Heart right ventricle (tissue), 16 donors: ENCODE measurements at places on chromosomes 7 and 10.
A peak's percentile ranks its signal among the peaks of the same experiment; 100 is the strongest.

DNA sequence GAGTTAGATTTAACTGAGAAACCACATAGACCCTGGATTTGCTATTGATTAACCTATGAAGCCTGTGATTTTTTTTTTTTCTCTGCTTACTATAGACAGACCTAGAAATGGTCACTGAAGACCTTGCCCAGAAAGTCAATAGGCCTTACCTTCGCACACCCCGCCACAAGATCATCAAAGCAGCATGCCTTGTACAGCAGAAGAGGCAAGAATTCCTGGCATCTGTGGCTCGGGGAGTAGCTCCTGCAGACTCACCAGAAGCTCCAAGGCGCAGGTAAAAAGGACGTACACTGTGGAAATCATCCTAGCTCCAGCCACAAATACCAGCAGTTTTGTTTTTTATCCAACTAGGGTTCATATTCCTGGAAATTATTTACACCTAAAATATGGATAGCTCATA, 56.2 kb upstream of the GATAD1 start:
- no peaks in the 10 kb centered on the region for H3K27me3 ChIP-seq
- no peaks in the 10 kb centered on the region for H3K4me1 ChIP-seq
- DNase-seq: no peak
- no peak overlapping the region for H3K27ac ChIP-seq
- H3K4me3 ChIP-seq: no peak overlapping the region

- peaks cover 39% of the 10 kb centered on the region for H3K4me1 ChIP-seq
- H3K27ac ChIP-seq: no peak overlapping the region
- H3K4me3 ChIP-seq: no peak overlapping the region
- DNase-seq: no peak
- H3K27me3 ChIP-seq: no peaks in the 10 kb centered on the region
- H3K36me3 ChIP-seq: no peaks in the 10 kb centered on the region
Measured at GRCh38 chr10:75544386-75544785, 113.0 kb downstream of the LRMDA start.

DNA sequence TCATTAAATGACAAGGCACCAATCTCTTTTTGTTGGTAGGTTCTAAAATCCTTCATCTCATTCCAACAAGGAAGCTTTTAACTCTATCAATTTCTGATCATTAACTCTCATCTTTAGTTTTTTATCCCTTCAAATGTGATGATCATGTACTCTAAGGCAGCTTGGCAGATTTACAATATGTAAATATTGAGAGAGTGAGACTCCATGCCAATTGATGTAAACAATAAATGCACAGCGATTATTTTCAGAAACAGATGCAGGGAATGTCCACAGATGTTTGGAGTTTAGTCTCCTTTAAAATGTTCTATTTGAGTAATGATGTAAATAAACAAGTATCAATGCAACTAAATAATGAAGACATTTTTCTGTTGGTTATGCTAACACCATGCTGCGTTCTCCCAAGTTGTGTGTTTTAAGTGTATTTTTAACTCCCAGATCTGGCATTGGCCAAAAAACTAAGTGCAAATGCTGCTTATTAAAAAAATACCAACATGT, 213.8 kb downstream of the AHR start:
- H3K4me3 ChIP-seq: no peak overlapping the region
- no peaks in the 10 kb centered on the region for H3K4me1 ChIP-seq
- DNase-seq: no peak
- no peaks in the 10 kb centered on the region for H3K36me3 ChIP-seq
- H3K27ac ChIP-seq: no peak overlapping the region
- H3K27me3 ChIP-seq: no peaks in the 10 kb centered on the region

- H3K27me3 ChIP-seq: no peaks in the 10 kb centered on the region
- H3K4me1 ChIP-seq: no peaks in the 10 kb centered on the region
- no peak within 1 kb of the TSS for H3K4me3 ChIP-seq
- peak within 1 kb of the TSS; percentile 32 for H3K27ac ChIP-seq
- no peaks in the 10 kb centered on the region for H3K36me3 ChIP-seq
Measured at GRCh38 chr10:72893136-72893798, at the start of gene OIT3. Gene OIT3 (plus strand): TSS chr10:72893739. CDS start chr10:72893799, 60 bp downstream.

DNA sequence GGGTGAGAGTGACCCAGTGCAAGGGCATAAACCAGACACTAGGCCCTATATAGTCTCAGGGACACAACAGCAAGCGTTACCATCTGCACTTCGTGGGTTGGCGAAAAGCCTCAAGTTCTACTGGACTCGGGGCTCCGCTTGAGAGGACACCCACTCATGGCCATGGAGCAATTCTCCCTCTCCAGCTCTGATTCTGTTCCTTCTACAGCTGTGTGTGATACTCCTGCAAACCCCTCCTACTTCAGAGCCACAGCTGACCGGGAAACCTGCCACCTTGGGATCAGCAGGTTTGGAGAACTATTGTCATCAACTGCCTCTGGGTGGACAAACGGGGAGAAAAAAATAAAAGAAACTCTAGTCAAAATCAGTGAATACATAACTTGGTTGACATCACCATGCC, 306.9 kb downstream of the FGFR2 start:
- no peak overlapping the region for H3K4me3 ChIP-seq
- H3K4me1 ChIP-seq: no peaks in the 10 kb centered on the region
- no peaks in the 10 kb centered on the region for H3K36me3 ChIP-seq
- DNase-seq: no peak

GRCh38 chr7:15715435-15715834, 29.0 kb upstream of the MEOX2 start:
- no peaks in the 10 kb centered on the region for H3K4me1 ChIP-seq
- DNase-seq: no peak
- H3K27me3 ChIP-seq: no peaks in the 10 kb centered on the region
- no peak overlapping the region for H3K4me3 ChIP-seq
- no peaks in the 10 kb centered on the region for H3K36me3 ChIP-seq
- H3K27ac ChIP-seq: no peak overlapping the region

- no peaks in the 10 kb centered on the region for H3K36me3 ChIP-seq
- no peaks in the 10 kb centered on the region for H3K27me3 ChIP-seq
- no peak for DNase-seq
- H3K27ac ChIP-seq: no peak overlapping the region
Measured at GRCh38 chr10:30254926-30255325, 94.2 kb downstream of the MTPAP start.

DNA sequence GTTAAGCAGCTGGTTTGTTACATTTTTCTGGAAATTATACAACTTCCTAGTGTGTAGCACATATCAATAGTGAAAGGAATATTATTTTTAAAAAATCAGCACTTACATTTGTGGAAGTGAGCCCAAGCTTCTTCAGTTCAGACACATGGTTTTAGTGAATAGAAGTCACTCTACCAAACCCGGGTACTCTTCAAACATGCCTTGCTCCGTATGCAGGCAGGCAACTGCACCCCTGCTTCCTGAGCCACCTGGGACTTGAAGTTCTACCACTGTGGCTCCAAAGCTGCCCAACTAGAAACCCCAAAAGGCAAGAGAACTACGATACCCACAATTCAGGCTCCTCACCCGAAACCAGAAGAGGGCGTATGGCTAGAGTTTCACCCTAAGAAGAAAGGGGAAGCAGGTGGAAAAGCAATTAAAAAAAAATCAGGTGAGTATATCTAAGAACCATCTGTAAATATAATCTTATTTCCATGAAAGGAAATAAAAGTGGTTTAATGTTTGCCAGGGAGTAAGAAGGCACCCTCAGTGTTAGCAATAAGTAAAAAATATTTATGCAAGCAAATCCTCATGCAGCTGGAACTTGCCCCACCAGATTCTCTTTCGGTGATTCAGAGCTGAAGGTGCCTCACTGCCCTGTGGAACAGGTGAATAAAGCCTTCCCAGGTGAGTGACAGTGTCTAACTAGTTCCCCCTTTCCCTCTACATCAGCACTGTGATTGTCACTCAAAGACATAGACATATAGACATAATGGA, at the start of gene MACC1:
TSS of gene MACC1 (minus strand) at position 192 of the 756 bp plus-strand sequence. CDS start 55,522 bp downstream, outside the sequence.
- H3K27ac ChIP-seq: no peak within 1 kb of the TSS
- H3K27me3 ChIP-seq: no peaks in the 10 kb centered on the region
- peaks cover 10% of the 10 kb centered on the region for H3K4me1 ChIP-seq
- DNase-seq: no peak
- H3K4me3 ChIP-seq: no peak within 1 kb of the TSS
- H3K36me3 ChIP-seq: no peaks in the 10 kb centered on the region

DNA sequence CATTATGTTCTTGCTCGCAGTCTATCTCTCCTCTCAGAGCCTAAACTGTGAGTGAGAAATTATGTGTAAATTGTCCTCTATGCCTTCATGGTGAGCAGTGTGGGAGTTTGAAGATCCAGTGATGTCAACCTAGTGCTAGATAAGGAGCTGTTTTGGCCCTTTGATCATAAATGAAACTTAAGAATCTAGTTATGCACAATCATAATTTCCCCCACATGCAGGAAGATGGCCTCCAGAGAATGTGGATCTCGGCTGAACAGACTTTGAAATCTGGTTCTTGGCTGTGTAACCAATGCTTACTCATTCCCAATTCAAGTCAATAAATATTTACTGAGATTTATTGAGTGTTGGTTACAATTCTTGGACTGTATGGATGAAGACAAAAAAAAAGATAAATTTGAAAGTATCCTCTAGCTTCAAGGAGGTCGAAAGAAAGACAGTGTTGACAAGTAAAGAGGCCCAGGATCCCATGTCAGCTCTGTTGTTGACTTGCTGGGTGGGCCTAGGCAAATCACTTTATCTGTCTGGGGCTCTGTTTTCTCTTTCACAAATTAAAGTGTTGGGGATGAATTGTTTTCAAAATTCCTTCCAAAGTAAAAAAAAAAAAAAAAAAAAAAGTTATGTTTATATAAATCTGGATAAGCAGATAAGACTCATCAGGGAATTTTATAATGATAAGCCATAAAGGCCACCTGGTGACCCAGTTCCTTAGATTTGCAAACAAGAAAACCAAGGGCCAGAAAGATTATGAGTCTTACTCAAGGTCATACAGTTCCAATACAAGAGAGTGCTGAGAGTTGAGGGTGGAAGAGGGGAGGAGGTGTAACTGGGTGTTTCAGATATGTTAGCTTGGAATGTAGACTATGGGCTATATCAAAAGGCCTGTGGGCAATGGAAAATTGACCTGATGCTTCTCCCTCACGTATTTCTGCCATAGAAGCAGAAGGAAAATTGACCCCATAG, 969.9 kb downstream of the KCNMA1 start:
- no peaks in the 10 kb centered on the region for H3K27me3 ChIP-seq
- no peak overlapping the region for H3K4me3 ChIP-seq
- no peaks in the 10 kb centered on the region for H3K4me1 ChIP-seq
- no peaks in the 10 kb centered on the region for H3K36me3 ChIP-seq
- DNase-seq: no peak
- H3K27ac ChIP-seq: no peak overlapping the region

DNA sequence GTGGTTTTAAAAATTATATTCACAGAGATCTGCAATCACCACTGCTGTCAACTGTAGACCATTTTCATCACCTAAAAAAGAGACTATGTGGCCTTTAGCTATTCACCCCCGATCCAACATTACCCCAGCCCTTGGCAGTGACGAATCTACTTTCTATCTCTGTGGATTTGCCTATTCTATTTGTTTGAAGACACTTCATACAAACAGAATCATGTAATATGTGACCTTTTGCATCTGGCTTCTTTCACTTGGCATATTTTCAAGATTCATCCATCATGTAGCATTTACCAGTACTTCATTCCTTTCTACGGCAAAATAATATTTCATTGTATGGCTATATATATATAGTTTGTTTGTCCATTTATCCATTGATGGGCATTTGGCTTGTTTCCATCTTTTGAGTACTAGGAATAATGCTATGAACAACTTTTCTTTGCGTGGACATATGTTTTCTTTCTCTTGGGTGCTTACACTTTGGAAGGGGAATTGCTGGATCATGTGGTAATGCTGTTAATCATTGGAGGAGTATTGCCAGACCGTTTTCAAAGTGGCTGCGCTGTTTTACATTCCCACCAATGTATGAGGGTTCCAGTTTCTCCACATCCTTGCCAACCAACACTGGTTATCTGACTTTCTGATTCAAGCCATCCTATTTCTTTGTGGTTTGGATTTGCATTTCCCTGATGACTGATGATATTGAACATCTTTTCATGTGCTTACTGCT, 22.3 kb downstream of the ADAMTS14 start:
- no peaks in the 10 kb centered on the region for H3K36me3 ChIP-seq
- no peaks in the 10 kb centered on the region for H3K27me3 ChIP-seq
- no peak overlapping the region for H3K27ac ChIP-seq
- H3K4me3 ChIP-seq: no peak overlapping the region
- peaks cover 11% of the 10 kb centered on the region for H3K4me1 ChIP-seq

DNA sequence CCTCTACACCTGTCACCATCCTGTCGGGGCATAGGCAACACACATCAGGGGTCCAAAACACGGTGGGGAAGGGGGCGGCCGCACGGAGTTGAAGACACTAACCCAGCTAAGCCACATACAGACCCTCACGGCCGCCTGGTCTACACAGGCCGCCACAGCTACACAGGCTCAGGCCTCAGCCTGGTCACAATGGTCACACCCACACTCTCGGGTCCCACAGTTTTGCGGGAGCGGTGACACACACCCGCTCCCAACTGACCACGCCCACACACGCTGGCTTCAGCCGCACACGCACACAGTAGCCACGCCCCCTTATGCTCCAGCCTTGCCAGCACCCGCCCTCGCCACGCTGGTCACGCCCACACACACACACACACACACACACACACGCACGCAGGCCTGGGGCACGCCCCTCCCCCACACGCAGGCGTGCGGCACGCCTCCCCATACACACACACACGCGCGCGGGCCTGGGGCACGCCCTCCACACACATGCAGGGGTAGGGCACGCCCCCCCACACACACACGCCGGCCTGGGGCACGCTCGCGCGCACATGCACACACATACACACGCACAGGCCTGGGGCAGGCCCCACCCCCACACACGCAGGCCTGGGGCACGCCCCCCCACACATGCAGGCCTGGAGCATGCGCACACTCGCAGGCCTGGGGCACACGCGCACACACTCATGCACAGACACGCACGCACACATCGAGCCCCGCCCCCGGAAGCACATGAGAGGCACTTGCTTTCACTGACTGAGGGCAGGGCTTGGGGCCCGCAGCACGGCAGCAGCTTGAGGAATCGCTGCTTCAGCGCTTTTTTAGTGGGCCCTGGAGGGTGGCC, 12.3 kb upstream of the OGA start:
- no peaks in the 10 kb centered on the region for H3K27me3 ChIP-seq
- peaks cover 28% of the 10 kb centered on the region for H3K4me1 ChIP-seq
- peak overlapping the region; percentile 29 for H3K4me3 ChIP-seq
- H3K27ac ChIP-seq: peak overlapping the region; percentile 79

GRCh38 chr10:98033515-98033914, 3.1 kb upstream of the CRTAC1 start:
- no peak overlapping the region for H3K27ac ChIP-seq
- DNase-seq: no peak
- no peak overlapping the region for H3K4me3 ChIP-seq
- no peaks in the 10 kb centered on the region for H3K36me3 ChIP-seq
- H3K4me1 ChIP-seq: peaks cover 15% of the 10 kb centered on the region
